ENCODE measurements at places on chromosomes 7 and 10. TPM values are rescaled to one million over a fixed set of nuclear protein-coding genes. Genes with fewer than 3 reads are reported as not detected.
A peak's percentile ranks its signal among the peaks of the same experiment; 100 is the strongest.

GRCh38 chr10:43343126-43343525 is 28.3 kb upstream of the FXYD4 start:
- H3K4me1 ChIP-seq, result no peaks in the 10 kb centered on the region
- H3K4me3 ChIP-seq, result no peak overlapping the region
- no peaks in the 10 kb centered on the region for H3K27me3 ChIP-seq
- DNase-seq, result no peak
- no peak overlapping the region for H3K27ac ChIP-seq

DNA sequence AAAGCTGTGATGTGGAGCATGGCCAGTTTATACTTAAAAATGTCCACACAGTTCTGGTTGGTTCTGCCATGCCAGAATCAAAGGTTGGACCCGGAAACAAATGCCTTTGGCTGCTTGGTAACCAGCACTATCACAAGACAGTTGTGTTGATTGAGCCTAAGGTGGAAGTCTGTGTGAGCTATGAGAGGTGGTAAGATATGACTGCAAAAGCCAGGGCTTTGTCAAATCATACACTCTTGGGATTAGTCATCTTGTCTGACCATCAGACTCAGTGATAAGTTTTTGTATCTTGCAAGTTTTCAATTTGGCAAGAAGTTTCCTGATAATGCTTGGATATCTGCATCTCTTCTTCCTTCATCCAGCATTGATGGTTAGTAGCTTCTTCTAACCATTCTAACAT is 35.5 kb downstream of the GPR141 start:
- no peak overlapping the region for H3K27ac ChIP-seq
- no peaks in the 10 kb centered on the region for H3K27me3 ChIP-seq
- no peaks in the 10 kb centered on the region for H3K4me1 ChIP-seq
- H3K4me3 ChIP-seq, result no peak overlapping the region
- DNase-seq, result no peak

CAMK2B gene
- total RNA-seq, result 9.2 TPM

GRCh38 chr7:36188266-36188665 is 35.2 kb downstream of the EEPD1 start:
- H3K27me3 ChIP-seq, result no peaks in the 10 kb centered on the region
- no peaks in the 10 kb centered on the region for H3K36me3 ChIP-seq
- H3K4me1 ChIP-seq, result no peaks in the 10 kb centered on the region
- H3K4me3 ChIP-seq, result no peak overlapping the region
- no peak for DNase-seq

DNA sequence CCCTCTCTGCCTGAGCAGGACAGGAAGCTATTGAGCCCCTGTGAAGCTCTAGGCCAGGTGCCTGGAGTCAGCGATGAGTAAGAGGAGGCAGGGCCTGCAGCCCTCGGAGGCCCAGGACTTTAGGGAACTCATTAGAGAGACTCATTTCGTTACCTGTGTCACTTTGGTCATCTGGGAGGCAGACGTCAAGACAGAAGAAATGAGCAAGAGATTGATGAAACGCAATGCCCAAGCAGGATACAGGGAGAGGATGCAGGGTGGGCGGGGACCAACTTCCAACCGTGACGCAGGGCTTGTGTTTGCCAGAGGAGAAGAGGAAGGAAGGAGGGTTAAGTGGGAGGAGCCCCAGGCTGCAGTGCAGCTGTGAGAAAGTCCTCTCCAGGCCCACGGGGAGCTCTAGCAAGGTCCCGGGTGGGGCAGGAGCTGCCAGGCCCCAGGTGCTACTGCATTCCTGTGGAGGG is 26.4 kb upstream of the GNA12 start:
- no peaks in the 10 kb centered on the region for H3K4me1 ChIP-seq
- no peaks in the 10 kb centered on the region for H3K36me3 ChIP-seq
- H3K27ac ChIP-seq, result peak overlapping the region; percentile 48
- H3K27me3 ChIP-seq, result no peaks in the 10 kb centered on the region

ZCCHC24 gene
- 50.8 TPM for total RNA-seq

- no peaks in the 10 kb centered on the region for H3K36me3 ChIP-seq
- no peak for DNase-seq
- no peak overlapping the region for H3K27ac ChIP-seq
- H3K4me1 ChIP-seq, result no peaks in the 10 kb centered on the region
- H3K4me3 ChIP-seq, result no peak overlapping the region
Measured at GRCh38 chr10:89153116-89153515, 54.0 kb downstream of the CH25H start.

FAM25G gene
- total RNA-seq, result not detected

GRCh38 chr10:78756604-78757343 is 312.0 kb upstream of the ZMIZ1 start:
- H3K4me3 ChIP-seq, result no peak overlapping the region
- H3K4me1 ChIP-seq, result peaks cover 4% of the 10 kb centered on the region
- H3K27ac ChIP-seq, result peak overlapping the region; percentile 77
- H3K27me3 ChIP-seq, result no peaks in the 10 kb centered on the region

- H3K27me3 ChIP-seq, result no peaks in the 10 kb centered on the region
- no peak for DNase-seq
- H3K4me3 ChIP-seq, result no peak overlapping the region
- peaks cover 18% of the 10 kb centered on the region for H3K4me1 ChIP-seq
- peak overlapping the region; percentile 84 for H3K27ac ChIP-seq
- no peaks in the 10 kb centered on the region for H3K36me3 ChIP-seq
Measured at GRCh38 chr10:71259815-71260501, 47.6 kb downstream of the UNC5B start.

DNA sequence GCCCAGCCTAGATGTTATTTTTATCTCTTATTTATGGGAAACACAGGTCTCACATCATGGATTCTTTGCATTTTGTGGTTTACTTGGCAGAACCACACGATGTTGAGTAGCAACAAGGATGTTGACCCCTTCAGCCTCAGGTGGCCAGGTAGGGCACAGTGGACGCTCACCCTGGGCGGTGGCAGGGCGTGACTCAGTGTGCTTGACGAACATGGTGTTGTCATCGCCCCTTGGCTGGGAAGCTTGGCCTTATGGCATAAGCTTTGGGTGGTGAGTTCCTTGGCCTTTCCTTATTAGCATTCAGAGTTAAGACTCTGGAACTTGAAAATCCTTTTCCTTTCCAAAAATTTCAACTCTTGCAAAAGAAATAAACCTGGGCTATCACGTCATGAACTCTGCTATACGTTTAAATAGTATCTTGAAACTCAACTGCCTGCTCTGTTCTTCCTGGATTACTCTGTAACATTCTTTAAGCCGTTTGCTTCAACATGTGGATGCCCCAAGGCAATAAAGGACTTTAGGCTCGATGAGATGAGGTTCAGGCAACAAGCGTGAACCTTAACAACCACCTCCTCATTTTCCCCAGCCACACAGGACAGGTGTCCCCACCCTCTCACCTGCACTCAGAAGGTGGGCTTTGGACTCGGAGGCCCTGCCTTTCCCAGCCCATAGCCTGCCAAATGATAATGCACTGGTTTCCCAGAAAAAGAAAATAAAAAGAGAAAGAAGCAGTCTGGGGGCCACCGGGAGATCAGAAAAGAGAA is 22.5 kb upstream of the ECHDC3 start:
- H3K27ac ChIP-seq, result no peak overlapping the region
- no peaks in the 10 kb centered on the region for H3K36me3 ChIP-seq
- H3K4me1 ChIP-seq, result no peaks in the 10 kb centered on the region
- H3K27me3 ChIP-seq, result no peaks in the 10 kb centered on the region
- no peak overlapping the region for H3K4me3 ChIP-seq

WEE2 gene
- not detected for total RNA-seq

DNA sequence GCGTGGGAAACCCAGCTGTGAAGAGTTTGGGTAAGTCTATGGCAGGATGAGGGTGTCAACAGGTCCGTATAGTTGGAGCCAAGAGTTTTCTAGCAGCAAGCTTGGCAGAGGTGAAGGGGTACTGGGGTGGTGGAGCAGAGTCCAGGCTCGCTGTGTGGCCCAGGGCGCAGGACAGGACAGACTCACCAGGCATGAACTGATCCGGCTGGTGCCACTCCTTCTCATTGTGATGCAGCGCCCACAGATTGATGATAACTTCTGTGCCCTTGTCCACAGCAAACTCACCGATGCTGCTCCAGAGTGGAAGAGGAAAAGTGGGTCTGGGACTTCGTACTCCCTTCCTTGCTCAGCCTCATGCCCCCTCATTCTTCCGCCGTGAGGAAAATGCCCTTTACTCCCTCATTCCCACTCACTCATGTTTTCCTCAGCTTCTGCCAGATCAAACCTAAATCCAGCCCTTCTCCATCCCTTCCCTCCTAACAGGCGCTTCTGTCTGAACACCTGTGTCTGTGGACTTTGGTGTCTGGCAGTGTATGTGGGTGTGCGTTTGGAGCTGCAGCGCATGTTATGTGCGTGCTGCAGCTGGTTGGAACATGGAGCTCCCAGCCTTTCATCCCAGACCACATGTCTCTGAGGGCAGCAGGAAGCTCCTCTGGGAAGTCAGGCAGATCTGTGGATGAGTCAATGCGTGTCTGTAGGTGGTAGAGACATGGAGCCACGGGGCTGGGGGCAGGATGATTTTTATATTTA is 5.7 kb downstream of the CYP17A1 start:
- no peak overlapping the region for H3K4me3 ChIP-seq
- H3K27ac ChIP-seq, result no peak overlapping the region
- no peak for DNase-seq
- H3K36me3 ChIP-seq, result no peaks in the 10 kb centered on the region
- no peaks in the 10 kb centered on the region for H3K27me3 ChIP-seq

SH2B2 gene
- total RNA-seq, result 6.6 TPM

NPVF gene
- total RNA-seq, result not detected

Data from breast epithelium (tissue), 4 donors.